Uterine smooth muscle cell (primary cell): ENCODE measurements at places on chromosomes 7 and 10. TPM values are rescaled to one million over a fixed set of nuclear protein-coding genes. Genes with fewer than 3 reads are reported as not detected.

The CRHR2 gene
- total RNA-seq, result not detected in 2 replicates

The RARRES2 gene
- 3.3 and 27.1 TPM in 2 replicates for total RNA-seq

The MCM10 gene
- 5.4 and 16.0 TPM in 2 replicates for total RNA-seq

The TAC1 gene
- total RNA-seq, result 0.33 and 0.75 TPM in 2 replicates

The OR2A5 gene
- not detected in 2 replicates for total RNA-seq

The ST8SIA6 gene
- not detected in 2 replicates for total RNA-seq

The MMRN2 gene
- 3.9 and 14.9 TPM in 2 replicates for total RNA-seq

The KCP gene
- total RNA-seq, result 0.55 and 5.2 TPM in 2 replicates

The HOXA10 gene
- 12.6 and 14.5 TPM in 2 replicates for total RNA-seq

The TMEM229A gene
- total RNA-seq, result not detected in 2 replicates

The MDFIC gene
- 56.2 and 120 TPM in 2 replicates for total RNA-seq

The LIPM gene
- not detected in 2 replicates for total RNA-seq

The IGF2BP3 gene
- total RNA-seq, result 3.1 and 3.5 TPM in 2 replicates

The TDRD1 gene
- total RNA-seq, result 0.44 and 0.62 TPM in 2 replicates

The SOSTDC1 gene
- not detected in 2 replicates for total RNA-seq

The FGFBP3 gene
- total RNA-seq, result 0.66 and 0.75 TPM in 2 replicates

The SVIL gene
- 10.5 and 18.6 TPM in 2 replicates for total RNA-seq

The COL13A1 gene
- 31.8 and 35.9 TPM in 2 replicates for total RNA-seq

The FAM25C gene
- total RNA-seq, result not detected in 2 replicates

The EPO gene
- not detected in 2 replicates for total RNA-seq
